ENCODE measurements at places on chromosomes 1 and 21.

GRCh38 chr1:162373541-162374260, 3.0 kb downstream of the SPATA46 start:
- DNase-seq, result no peak

GRCh38 chr1:151196292-151196800, 2.0 kb upstream of the PIP5K1A start:
- peak; percentile 46 for DNase-seq

DNA sequence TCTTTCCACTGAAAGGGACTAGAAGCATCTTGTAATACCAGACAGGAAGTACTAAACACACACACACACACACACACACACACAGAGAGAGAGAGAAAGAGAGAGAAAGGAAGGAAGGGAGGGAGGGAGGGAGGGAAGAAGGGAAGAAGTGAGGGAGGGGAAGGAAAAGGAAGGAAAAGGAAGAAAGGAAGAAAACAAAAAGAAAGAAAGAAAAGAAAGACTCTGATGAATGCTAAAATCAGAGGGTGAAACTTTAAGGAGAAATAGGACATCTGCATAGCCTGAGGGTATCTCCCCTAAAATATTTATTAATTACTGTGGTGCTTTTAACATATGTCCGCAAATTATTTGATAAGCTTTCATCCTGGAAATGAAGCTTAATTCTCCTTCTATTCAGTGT, 10.6 kb downstream of the TRIT1 start:
- no peak for DNase-seq

- no peak for DNase-seq
Measured at GRCh38 chr1:10673109-10673711, 123.2 kb downstream of the CASZ1 start.

GRCh38 chr1:165454091-165454610, 9.2 kb upstream of the RXRG start:
- DNase-seq, result no peak

DNA sequence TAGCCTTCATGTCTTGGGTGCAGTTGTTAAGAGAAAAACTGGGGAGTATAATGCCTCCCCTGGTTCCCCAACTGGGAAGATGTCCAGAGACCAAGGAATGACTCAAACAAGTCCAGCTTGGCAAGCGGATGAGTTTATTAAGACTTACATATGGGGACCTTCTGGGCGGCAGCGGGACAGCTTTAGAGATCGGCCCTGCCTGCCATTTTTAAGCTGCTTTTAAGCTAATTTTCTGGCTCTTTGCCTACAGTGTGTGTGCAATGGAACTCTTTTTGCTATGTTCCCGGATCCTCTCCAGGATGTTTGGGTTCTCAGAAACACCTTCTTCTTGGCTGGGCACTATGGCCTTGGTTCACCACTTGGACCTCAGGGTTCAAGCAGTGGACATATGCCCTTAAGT, 99.5 kb downstream of the RYR2 start:
- no peak for DNase-seq

DNA sequence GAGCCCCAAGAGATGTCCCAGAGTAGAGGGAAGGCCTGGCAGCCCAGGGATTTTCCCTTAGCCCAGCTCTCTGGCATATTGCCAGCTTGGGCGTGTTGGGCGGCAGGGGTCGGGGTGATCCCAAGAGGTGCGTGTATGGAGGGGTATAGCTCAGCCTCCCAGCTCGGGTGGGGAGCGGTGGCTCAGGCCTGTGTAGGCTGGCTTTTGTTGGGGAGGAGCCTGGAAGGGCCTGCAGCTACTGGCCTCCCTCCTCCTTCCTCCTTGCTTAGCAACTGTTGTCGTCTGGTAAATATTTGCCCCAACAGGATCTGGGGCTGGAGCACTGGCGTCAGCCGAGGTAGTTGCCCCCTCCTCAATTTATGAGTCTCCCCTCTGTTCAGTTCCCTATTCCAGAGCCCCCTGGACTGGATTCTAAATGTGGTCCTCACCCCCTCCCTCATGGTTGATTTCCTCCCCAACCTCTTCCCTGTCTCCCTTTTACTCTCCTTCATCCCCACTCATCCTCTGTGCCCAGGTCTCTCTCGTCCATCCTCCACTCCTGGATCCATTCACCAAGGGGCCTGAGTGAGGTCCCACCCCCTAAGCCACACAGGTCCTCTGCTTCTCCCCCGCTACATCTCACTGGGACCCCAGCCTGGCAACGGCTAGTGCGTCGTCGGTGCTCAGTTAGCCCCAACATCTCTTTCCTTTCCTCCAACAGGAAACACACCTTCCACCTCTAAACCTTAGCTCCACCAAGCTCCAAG, 10.3 kb upstream of the LMNA start:
- no peak for DNase-seq

DNA sequence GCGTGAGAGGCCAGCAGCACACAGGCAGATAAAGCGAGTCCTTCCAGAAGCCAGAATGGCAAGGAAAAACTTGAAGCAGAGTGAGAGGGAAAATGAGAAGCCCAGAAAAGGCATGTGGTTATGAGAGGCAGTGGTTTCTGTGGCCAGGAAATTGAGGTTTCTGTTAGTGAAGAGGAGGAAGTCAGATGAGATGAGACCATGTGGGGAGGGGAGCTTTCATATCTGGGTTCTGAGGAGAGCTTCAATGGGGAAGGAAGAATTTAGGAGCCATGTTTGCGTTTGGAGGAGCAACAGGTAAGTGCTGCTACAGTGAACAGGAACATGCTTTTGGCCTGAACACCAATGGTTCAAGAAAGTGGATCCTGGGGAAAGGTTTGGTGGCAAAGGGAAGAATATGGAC, 6.1 kb upstream of the CD1A start:
- DNase-seq, result peak; percentile 7

GRCh38 chr1:194374649-194375048, 1188.2 kb upstream of the B3GALT2 start:
- no peak for DNase-seq

DNA sequence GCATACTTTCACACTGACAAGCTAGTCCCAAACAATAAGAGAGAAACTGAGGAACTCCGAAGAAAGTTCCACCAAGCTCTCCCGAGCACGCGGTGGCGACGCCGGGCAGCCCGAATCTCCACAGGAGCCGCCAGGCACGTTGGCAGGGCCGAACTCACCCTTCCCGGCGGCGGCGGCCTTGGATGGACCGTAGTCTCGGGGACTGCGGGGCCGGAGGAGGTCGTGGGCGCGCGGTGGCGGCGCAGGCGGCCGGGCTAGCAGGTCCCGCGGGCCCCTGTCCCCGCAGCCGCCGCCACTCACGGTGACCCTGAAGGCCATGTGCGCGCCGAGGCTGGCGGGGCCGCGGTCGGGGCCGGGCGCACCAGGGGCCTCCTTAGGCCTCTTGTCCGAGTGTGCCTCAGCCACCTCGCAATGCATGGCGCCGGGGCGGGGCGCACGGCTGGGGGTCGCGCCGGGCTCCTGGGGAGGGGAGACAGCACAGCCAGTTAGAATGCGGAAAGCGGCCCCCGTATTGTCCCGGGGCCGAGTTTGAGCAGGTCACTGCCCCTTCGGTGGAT, 1.2 kb downstream of the GLIS1 start:
- no peak for DNase-seq

GRCh38 chr1:76666499-76666898, 200.8 kb upstream of the ST6GALNAC5 start:
- no peak for DNase-seq

DNA sequence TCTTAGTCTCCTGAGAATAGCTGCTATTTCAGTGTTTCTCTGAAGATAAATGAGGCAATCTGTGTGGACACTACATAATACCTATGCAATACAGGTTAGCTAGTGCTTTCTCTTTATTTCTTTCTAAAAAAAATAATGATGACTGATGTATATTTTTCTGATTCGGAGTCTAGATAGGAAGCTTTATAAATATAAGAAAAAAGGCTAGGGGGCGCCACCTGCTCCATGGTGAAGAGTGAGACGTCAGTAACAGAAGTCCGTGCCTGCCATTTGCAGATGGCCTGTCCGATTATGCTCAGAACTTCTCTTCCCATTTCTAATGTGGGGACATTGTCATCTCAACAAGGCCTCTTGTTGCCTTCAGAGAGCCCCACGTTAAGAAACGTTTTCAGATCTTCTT, 26.4 kb downstream of the QSOX1 start:
- no peak for DNase-seq

All from stimulated activated CD4-positive, alpha-beta T cell treated with anti-CD3 and anti-CD28 coated beads, Interleukin-12 subunit alpha, Interleukin-12 subunit beta, amount 100 ng/mL, for 48 hours (primary cell).